ENCODE measurements at places on chromosomes 6 and 20. TPM values are rescaled to one million over a fixed set of nuclear protein-coding genes. Genes with fewer than 3 reads are reported as not detected.

DNA sequence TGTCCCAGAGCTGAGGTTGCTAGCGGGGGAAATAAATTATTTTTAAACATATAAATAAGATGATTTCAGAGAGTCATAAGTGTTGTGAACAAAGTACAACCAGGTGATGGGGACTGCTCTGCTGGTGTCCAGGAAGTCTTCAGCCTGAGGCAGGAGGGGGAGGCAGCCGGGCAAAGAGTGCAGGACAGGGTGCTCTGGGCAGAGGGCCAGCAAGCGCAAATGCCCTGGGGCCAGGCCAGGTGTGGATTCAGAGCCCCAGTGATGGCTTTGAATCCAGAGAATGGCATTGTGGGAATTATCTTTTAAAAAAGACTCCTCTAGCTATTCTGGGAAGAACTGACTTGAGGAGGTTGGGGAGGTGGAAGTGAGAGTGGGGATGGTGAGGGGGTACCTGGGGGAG lies 1.6 kb downstream of the CLPSL1 start:
- H3K4me3 ChIP-seq: no peak overlapping the region
- H3K4me1 ChIP-seq: peaks cover 2% of the 10 kb centered on the region
- no peak for DNase-seq
- peaks cover 24% of the 10 kb centered on the region for H3K27me3 ChIP-seq
- H3K36me3 ChIP-seq: no peaks in the 10 kb centered on the region

- no peaks in the 10 kb centered on the region for H3K27me3 ChIP-seq
- H3K4me1 ChIP-seq: no peaks in the 10 kb centered on the region
- DNase-seq: peak; percentile 77
- peaks cover 32% of the 10 kb centered on the region for H3K36me3 ChIP-seq
- H3K4me3 ChIP-seq: no peak overlapping the region
- H3K27ac ChIP-seq: no peak overlapping the region
Observed at GRCh38 chr6:158605266-158605878, 39.2 kb downstream of the DYNLT1 start.

DNA sequence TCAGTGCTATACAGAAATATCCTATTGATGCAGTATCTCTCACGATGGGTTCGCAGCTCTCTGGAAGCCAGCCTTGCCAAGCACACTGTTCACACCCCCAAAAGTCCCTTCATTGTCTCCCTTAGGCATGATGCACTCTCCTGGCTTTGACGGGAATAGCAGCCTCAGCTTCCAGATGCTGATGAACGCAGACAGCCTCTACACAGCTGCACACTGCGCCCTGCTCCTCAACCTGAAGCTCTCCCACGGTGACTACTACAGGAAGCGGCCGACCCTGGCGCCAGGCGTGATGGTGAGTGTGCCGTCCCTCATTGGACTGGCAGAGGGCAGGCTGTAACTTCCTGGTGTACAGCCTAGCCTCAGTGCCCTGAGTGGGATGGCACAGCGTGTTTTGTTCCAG lies 60.0 kb upstream of the PBOV1 start:
- peaks cover 3% of the 10 kb centered on the region for H3K27me3 ChIP-seq
- DNase-seq: no peak
- H3K36me3 ChIP-seq: no peaks in the 10 kb centered on the region
- H3K27ac ChIP-seq: no peak overlapping the region

- DNase-seq: no peak
- H3K27me3 ChIP-seq: peaks cover 5% of the 10 kb centered on the region
- H3K36me3 ChIP-seq: no peaks in the 10 kb centered on the region
- H3K4me1 ChIP-seq: no peaks in the 10 kb centered on the region
- H3K27ac ChIP-seq: no peak overlapping the region
Observed at GRCh38 chr20:14223806-14224205, 113.6 kb downstream of the FLRT3 start.

DNA sequence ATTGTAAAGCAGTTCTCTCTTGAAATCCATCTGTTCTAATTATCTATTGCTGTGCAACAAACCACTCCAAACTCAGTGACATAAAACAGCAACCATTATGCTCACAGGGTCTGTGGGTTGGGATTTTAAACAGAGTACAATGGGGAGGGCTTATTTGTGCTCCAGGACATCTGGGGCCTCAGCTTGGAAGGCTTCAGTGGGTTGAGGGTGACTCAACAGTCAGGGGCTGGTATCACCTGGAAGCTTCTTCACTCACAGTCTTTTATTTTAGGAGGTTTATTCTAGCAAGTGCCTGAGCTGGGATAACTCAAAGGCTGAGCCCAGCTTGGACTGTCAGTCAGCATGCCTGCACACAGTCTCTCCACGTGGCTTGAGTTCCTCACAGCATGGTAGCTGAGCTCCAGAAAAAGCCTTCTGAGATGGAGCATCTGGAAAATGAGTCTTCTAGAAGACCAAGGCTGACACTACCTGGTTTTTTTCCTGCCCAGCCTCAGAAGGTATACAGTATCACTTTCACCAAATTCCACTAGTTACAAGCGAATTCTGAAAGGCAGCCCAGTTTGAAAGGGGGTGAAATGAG lies 234.6 kb upstream of the ID4 start:
- no peak overlapping the region for H3K4me3 ChIP-seq
- no peaks in the 10 kb centered on the region for H3K4me1 ChIP-seq
- DNase-seq: no peak
- H3K27ac ChIP-seq: no peak overlapping the region
- H3K27me3 ChIP-seq: no peaks in the 10 kb centered on the region

DNA sequence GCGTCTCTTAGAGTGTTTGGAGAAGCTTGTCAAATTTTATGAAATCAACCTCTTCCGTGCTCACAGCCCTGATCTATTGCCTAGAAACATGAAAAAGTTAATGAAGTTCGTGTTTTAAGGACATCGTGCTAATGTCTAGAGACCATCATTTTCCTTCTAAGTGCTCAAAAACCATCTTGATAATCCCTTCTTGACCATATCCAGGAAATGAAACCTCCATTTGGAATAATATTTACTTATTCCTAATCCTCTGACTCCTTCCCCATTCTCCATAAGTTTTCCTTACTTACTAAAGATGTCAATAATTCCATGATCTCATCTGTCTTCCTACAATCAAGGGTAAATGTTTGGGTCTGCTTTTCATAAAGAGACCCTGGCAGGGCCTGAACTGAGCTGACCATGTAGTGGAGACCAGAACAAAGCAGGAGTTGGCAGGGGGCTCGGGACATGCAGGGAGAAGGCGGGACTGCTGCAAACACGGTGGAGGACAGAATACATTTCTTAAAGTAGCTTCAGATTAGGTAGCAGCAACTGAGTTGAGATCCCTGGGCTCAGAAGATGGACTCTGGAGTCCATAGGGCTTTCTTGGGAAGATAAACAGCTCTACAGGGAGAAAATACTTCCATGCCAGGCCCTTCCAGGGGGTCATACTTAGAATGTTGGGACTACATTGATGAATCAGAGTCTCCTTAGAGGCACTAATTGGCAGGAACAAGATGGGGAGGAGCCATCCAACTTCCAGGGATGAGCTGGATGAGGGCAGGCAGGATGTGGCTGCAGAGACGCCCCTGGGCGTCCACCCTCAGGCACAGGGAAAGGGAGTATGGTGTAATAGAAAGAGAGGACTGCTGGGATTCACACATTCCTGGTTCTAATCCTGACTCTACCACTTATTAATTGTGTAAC lies 100.7 kb downstream of the RIN2 start:
- no peak overlapping the region for H3K27ac ChIP-seq
- H3K4me1 ChIP-seq: no peaks in the 10 kb centered on the region
- H3K36me3 ChIP-seq: no peaks in the 10 kb centered on the region
- H3K4me3 ChIP-seq: no peak overlapping the region
- DNase-seq: no peak

GRCh38 chr20:35116258-35116657 lies 23.7 kb upstream of the TRPC4AP start:
- DNase-seq: no peak
- H3K27ac ChIP-seq: peak overlapping the region; percentile 70
- H3K36me3 ChIP-seq: peaks cover 26% of the 10 kb centered on the region
- no peaks in the 10 kb centered on the region for H3K27me3 ChIP-seq
- H3K4me3 ChIP-seq: no peak overlapping the region

GRCh38 chr6:148379966-148380713 lies 37.5 kb downstream of the SASH1 start:
- H3K36me3 ChIP-seq: no peaks in the 10 kb centered on the region
- H3K4me3 ChIP-seq: no peak overlapping the region
- DNase-seq: no peak
- H3K27me3 ChIP-seq: peaks cover 12% of the 10 kb centered on the region

DNA sequence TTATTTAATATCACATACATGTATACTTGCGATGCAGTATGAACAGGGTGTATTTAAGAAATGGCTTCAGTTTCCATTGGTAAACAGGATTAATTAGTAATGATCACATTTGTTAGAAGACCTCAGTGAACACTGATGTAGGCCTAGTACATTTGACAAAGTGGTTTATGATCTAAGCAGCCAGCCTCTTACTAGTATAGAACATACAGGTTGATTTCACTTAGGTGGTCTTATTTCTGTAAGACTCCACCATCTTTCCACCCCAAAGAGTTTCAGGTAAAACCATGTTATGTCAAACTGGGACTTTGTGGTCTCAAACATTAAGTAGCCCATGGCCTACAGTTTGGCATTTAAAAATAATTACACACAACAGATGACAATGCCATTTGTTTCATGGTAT lies 20.2 kb upstream of the MRPS10 start:
- no peak overlapping the region for H3K4me3 ChIP-seq
- peaks cover 10% of the 10 kb centered on the region for H3K36me3 ChIP-seq
- H3K27ac ChIP-seq: no peak overlapping the region
- no peaks in the 10 kb centered on the region for H3K27me3 ChIP-seq

DNA sequence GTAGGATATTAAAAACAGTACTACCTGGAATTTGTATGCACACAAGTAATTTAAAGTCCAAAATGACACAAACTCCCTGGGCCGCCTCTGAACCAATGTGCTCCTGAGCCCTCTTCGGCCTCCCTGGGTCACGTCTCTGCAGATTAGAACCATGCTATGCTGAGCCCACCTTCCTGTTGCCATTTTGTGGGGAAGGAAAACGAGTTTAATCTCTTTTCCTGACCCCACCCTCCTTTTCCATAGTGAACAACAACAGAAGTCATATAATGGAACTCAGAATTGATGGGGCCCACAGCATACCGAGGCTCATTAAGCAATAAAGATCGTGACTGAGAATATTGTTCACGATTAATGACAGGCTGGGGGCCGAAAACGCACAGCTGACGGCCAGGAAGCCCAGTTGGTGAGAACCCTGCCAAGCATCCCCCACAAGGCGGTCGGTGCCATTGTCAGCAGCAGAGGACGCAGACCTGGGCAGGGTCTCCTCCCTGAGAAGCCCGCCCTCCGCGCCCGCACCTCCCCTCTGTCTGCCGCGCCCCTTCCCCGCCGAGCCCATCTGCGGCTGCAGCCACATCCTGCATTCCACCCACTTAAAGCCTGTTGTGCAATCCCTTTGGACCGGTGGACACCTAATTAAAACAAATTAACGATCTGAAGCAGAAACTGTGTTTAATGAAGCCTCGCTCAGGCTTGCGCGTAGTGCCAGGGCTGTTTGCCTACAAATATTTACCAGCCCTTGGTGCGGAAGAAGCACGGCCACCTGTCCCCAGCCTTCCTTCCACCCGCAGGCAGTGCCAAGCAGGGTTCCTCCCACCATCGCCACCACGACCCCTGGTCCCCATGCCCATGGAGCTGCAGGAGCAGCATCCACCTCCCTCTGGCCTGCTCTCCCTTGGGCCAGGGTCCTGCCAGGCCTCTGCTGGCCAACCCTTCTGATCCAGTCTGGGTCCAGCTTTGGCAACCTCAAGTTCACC lies 68.1 kb downstream of the DLL1 start:
- no peaks in the 10 kb centered on the region for H3K36me3 ChIP-seq
- H3K4me1 ChIP-seq: peaks cover 14% of the 10 kb centered on the region
- H3K27me3 ChIP-seq: no peaks in the 10 kb centered on the region

- H3K36me3 ChIP-seq: no peaks in the 10 kb centered on the region
- DNase-seq: no peak
- no peaks in the 10 kb centered on the region for H3K4me1 ChIP-seq
- H3K27me3 ChIP-seq: no peaks in the 10 kb centered on the region
- no peak overlapping the region for H3K27ac ChIP-seq
Observed at GRCh38 chr6:55726144-55726543, 147.2 kb upstream of the HMGCLL1 start.

- H3K27me3 ChIP-seq: no peaks in the 10 kb centered on the region
- no peak overlapping the region for H3K27ac ChIP-seq
- H3K4me3 ChIP-seq: no peak overlapping the region
- peaks cover 47% of the 10 kb centered on the region for H3K4me1 ChIP-seq
Observed at GRCh38 chr6:35626401-35626800, 62.3 kb downstream of the FKBP5 start.

GRCh38 chr6:6886171-6886885 lies 221.4 kb upstream of the RREB1 start:
- no peak for DNase-seq
- no peak overlapping the region for H3K27ac ChIP-seq
- no peaks in the 10 kb centered on the region for H3K4me1 ChIP-seq
- H3K4me3 ChIP-seq: no peak overlapping the region
- no peaks in the 10 kb centered on the region for H3K27me3 ChIP-seq

DNA sequence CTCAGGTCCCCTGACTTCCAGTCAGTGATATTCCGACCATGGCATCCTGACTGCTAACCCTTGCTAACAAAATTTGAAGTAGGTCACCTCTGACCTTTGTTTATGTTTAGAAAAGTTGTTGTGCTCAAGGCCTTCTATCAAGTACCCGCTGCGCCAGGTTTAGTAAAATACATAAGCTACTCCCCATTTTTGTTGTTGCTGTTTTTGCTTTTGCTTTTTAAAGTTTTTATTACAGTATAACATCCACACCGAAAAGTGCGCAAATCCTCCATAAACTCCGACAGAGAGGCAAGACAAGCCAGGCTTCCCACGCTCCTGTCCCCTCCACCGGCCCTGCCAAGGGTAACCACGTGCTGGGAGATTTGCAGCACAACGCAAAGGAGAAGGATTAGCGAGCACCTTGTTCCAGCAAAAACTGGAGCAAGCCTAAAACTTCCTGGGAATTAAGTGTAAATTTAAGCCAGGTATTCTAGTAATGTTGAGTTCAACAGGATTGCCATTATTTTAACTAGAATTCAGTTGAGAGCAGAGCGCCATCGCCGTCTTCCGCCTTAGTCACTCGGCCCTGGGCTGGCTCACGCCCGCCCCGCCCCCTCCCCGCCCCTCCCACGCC lies 17.8 kb upstream of the HMGN4 start:
- no peak for DNase-seq
- peaks cover 24% of the 10 kb centered on the region for H3K4me1 ChIP-seq
- H3K27ac ChIP-seq: peak overlapping the region; percentile 83

DNA sequence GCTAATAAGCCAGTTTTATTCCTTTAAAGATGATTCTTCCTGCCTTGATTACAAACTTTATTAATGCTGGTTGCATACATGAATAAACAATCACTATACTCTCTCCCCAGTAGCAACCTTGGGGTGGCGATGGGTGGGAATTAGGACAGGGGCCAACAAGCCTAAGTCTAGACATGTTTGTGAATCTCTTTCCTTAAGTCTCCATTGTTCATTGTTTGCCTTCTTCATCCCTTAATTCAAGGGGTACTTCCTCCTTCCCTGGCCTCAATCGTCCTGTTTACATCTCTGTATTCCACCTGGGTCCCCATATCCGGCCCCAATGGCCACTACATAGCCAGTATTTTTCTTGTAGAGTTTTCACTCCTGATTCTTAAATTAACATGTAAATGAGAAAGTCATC lies 66.0 kb downstream of the ARHGAP18 start:
- no peaks in the 10 kb centered on the region for H3K4me1 ChIP-seq
- DNase-seq: no peak
- no peaks in the 10 kb centered on the region for H3K27me3 ChIP-seq
- no peak overlapping the region for H3K4me3 ChIP-seq

SLC22A1 gene
- total RNA-seq: 0.78 TPM

ZSCAN23 gene
- total RNA-seq: 2.9 TPM

SNAI1 gene
- 0.25 TPM for total RNA-seq

CLDN20 gene
- total RNA-seq: not detected

C6orf15 gene
- not detected for total RNA-seq

ZNF337 gene
- 12.6 TPM for total RNA-seq

RSPH4A gene
- not detected for total RNA-seq

SLC44A4 gene
- total RNA-seq: 0.27 TPM

All from activated CD4-positive, alpha-beta T cell treated with anti-CD3 and anti-CD28 coated beads for 36 hours (primary cell).